ENCODE measurements at places on chromosomes 5 and 9.

DNA sequence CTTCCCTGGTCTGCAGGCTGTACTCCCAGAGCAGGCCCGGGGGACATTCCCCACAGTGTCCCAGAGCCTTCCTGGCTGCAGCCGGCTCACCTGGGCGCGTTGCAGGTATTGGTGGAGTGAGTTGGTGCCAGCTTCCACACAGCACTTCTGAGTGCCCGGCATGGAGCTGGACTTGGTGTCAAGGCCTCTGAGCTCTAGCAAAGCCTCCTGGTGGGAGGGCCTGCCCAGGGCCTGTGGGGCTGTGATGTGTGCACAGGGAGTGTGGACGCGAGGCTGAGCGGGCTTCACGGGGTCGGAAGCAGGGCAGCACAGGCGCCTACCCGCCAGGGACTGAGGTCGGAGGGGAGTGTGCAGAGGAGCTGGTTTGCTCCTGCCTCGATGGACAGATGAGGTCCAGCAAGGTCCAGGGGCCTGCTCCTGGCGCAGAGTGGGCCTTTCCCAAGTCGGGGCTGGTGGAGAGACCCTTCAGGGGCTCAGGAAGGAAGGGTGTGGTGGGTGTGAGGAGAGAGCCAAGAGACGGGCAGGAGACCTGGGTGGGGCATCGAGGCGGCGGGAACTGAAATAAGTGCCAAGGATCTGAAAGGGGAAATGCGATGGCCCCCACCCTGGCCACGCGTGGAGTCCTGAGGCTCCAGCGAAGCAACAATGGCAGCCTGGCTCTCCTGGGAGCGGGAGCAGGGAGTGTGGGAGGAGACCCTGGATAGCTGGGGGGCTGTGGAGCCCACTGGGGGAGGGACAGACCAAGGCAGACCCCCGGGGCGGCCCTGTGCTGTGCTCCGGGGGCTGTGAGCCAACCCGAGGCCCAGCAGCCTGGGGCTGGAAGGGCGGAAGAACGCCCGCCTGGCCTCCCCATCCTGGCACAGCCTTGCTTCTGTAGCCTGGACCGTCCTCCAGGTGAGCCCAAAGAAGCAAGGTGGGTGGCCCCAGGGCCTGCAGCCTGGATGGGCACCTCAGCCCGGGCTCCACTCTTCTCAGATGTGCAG, 78.4 kb downstream of the RXRA start:
- no peak for DNase-seq

- DNase-seq = no peak
Observed at GRCh38 chr5:111146053-111146452, 53.9 kb downstream of the WDR36 start.

- DNase-seq = peak; percentile 16
Observed at GRCh38 chr9:111483439-111483857, 735 bp downstream of the ECPAS start.

DNA sequence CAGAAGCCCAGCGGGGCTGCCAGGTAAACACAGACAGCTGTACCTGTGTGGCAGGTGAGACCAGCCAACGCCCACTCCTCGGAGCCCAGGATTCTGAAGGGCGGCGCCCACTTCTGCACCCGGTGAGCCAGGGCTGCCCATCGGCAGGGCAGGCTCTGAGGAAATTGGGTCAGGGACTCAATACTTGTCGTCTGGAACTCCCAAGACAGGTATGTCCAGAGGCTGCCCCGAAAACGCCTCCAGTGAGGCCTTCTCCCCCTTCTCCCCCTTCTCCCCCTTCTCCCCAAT, 19.8 kb downstream of the GLT6D1 start:
- DNase-seq = no peak

GRCh38 chr9:110344821-110345220, 7.2 kb upstream of the TXNDC8 start:
- DNase-seq = no peak

DNA sequence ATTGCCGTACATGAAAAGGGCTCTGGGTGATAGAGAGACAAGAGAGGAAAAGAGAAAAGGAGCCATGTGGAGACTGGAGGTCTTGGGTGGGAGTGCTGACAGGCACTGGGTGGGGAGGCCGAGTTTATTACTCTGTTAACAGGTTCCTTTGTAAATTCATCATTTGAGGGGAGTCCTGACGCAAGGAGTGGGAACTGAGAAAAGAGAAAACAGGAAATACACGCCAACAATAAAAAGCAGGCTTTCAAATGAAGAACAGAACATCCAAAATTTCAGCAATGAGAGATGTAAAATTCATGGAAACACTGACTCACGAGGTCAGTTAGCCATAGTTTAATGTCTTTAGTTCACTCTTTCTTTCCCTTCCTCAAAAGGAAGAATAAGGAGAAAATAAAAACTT, 342.8 kb downstream of the TMEM167A start:
- no peak for DNase-seq

DNA sequence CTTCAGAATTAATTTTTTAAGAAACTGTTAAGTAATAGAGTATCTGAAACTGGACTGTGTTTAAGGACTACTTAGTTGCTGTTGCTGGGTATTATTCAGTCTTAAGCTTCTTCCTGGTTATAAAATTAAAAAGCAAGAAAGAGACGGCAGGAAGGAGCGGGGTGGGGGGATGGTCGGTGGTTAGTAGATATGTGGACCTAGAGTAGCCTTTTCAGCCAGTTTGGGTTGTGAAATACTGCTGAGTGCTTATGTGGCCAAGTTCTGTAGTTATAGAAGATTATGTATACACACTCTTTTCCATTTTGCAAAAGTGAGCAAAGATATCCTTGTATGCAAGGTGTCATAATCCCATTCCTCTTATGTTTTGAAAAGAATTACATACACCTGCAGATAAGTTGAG, 28.5 kb downstream of the TRIO start:
- no peak for DNase-seq

DNA sequence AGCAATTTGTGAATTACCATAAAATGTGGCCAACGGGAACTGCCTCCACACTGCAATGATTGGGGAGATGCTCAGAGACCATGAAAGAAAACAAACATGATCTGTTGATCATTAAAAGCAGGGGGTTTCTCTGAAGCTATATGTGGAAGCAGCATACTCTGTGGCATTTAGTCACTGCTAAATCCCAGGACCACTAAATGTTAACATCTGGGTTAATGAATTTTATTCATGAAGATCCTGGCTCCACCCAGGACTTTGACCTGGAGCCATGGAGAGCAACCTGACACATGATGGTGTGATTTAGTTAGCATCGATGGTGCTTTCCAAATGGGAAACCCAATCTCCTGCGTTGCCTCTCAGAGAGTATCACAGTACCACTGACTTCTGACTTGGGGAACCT, 497.8 kb downstream of the AGTPBP1 start:
- DNase-seq = no peak

DNA sequence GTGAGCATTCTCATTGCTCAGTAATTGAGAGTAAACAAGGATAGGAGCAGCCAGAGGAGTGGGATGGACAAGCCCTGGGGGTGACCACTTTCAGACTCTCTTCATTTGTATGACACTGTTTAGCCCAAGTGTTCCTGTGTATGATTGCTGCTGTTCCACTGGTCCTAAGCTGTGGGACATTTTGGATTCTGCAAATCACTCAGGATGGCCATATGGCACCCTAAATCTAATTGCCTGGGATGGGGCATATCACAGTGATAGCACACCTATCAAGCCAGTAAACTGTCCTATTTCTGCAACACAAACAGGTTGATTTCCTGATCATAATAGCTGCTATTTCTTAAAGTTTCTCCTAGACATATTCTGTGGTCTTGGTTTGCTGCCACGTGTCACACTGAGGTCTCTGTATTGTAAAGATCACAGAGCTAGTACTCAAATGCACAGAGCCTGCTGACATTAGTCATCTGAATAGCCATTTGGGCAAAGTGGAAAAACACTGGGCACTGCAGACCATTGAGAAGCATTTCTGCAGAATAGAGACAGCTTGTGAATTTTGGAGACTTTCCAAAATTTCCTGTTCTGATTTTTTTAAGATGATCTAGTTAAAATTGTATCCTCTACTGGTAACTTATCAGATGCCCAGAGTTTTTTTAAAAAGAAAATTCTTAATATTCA, 320.2 kb downstream of the RFX3 start:
- no peak for DNase-seq

GRCh38 chr9:130938652-130939404, at the start of gene FIBCD1:
Gene FIBCD1 (minus strand): TSS chr9:130939247. CDS start chr9:130938607, 640 bp downstream.
- peak; percentile 14 for DNase-seq

DNA sequence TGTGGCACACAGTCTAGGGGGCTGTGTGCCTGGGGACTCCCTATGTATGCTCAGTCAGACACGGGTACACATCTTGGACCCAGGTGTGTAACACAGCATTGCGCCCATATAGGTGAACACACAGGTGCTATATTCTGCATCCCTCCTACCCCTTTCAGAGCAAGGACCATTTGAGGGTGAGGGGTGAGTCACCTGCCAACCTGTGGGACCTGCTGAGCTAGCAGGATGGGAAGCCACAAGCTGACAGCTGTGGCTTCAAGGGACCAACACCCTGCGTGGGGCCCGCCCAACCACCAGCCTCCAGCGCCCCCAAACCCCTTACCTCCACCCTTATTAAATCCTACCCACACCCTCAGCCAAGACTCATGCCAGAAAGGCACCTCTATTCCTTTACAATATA, 14.6 kb upstream of the AQP7 start:
- no peak for DNase-seq

GRCh38 chr9:71442937-71443336, 321.5 kb upstream of the TRPM3 start:
- no peak for DNase-seq
